ENCODE measurements at places on chromosomes 4 and X.

DNA sequence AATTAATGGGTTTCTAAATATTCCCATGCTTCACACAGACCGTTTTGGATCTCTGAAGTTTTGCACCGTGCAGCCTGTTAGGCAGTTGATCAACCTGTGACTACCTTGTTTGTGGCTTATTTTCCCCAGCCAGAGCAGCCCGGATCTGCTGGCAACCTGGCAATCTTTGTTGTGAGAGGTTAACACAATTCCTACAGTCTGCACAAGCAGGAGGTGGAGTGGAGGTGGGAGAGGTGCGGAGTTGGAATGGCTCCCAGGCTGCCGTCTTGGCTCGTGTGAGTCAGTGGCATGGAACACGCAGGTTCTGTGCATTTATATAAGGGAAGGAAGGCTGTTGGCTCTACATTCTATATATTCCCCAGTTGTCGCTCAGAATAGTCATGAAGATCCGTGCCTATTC, 70.9 kb upstream of the STOX2 start:
- DNase-seq: no peak

DNA sequence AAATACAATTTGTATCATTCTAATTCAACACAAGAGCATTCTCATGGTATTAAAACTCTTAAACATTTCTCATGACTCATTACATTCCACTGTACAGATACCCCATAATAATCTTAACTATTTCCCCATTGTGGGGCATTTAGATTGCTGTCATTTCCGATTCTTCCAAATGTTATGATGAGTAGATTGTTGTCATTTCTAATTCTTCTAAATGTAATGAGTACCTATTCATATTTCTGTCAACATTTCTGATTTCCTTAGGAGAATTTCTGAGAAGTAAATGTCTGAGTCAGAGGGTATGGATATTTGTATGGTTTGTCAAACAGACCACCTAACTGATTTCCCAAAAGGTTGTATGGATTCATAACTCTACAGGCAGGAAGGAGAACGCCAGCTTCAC, 8.3 kb downstream of the S100G start:
- DNase-seq: no peak

- DNase-seq: no peak
These were observed 342.3 kb downstream of the HNRNPD start for GRCh38 chr4:82031376-82031927.

- no peak for DNase-seq
These were observed 48.0 kb downstream of the RASL11B start for GRCh38 chr4:52910115-52910514.

GRCh38 chrX:69069086-69069445, 96.2 kb downstream of the PJA1 start:
- no peak for DNase-seq

DNA sequence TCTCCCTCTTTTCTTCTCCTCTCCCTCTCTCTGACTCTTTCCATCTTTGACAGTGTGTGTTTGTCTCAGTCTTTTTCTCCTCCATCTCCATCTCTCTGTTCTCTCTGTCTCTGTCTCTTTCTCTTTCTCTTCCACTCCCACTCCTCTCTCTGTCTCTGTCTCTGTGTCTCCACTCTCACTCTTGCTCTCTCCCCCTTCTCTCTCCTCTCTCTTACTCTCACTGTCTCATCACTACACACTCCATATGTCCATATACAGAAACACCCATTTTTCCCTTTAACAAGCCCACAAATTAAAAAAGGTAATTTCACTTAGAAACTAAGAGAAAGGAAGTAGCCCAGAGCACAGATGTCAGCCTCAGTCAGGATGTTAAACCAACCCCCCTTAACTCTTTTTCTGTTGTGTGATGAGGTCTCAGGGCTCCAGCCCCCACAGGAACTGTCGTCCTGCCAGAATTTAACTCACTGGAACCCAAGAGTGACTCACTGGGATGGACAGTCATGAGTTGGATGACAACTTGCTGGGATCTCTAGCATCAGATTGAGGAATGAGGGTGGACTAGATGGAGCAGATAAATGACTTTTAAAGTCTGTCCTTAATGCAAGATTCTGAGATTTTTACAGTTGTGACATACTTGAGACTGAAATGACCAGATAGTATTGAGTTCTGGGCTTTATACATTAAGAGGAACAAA, 27.5 kb downstream of the OTUD6A start:
- no peak for DNase-seq

DNA sequence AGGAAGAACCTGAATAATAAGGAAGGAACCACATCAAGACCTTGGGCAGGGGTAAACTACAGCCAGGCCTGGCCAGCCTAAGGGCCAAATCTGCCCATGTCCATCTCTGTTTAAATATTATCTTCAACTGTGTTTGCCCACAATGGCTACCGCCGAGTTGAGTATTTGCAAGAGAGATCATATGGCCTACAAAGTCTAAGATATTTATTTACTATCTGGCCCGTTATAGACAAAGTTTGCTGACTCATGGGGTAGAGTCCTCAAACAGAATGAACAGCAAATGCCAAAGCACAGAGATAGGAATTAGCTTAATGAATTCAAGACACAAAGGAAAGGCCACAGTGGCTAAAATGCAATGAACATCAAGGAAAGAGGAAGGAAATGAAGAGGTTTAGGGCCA, 44.8 kb downstream of the RPS6KA3 start:
- no peak for DNase-seq

DNA sequence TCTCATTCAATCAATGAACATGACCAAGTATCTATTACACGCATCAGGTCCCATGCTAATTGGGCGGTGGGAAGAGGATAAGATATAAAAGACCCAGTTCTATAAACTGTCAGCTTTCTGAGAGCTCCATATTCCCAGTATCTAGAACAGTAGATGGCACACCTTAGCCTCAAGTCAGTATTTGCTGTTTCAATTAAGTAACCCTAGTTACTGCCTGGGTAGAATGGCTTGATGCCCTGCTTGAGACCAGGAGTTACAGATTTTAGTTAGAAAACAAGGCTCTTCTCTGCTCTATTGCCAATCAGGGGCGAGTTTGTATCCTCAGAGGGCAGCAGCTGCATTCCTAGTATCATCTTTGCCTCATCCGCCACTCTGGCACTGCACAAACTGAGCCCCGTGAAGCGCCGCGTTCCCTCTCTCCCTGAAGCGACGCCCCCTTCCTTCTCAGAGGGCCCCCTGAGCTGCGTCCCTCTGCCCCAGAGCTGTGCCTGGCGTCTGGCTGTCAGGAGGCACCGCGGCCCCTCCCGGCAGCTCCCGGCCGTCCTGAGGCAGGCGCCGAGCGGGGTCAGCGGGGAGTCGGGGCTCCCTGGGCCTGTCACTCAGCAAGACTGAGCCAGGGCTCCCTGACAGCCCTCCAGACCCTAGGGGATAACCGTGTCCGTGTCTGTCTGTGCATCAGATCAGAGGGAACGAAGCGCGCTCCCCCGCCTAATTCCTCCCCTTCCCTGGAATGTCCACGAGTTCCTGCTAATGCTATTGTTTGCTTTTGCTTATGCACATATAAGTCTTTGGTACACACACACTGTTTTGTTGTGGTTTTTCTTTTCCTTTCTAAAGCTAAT, 212.4 kb upstream of the TTC29 start:
- no peak for DNase-seq

DNA sequence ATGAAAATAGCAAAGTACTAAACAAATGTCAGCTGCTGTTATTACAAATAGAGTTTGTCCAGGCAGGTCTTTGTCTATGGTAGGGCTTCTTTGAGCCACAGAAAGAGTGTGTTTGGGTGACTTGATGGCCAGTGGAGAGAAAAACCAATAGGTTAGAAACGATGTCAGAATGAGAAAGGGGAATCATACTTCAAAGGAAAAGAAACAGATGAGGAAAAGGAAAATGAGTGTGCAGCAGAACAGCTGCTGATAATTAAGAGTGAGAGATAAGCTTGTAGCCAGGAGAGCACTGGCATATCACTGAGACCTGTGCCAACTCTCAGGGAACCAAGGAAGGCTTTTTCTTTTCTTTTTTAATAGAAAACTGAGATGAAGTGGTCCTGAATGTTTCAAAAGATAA, 257.2 kb downstream of the ARHGAP24 start:
- no peak for DNase-seq

DNA sequence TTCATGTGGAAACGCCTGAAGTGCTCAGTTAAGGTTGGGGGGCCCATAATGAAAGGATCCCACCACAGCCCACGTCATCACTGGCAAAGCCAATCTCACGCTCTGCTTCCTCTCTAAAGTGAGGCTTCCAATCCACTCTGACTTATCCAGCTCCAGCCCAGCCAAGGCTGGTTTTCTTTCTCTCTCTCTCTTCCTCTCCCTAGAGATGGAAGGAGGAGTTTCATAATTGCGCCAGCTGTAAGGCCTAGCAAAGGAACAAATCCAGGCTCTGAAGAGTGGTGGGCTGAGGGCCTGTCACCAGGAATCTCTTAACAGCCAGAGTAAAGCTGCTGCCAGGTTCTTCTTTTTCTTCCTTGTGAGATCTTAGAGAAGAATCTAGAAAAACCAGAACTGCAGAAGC, 20.7 kb upstream of the BCLAF3 start:
- DNase-seq: no peak

GRCh38 chr4:125112536-125112935, 202.2 kb upstream of the FAT4 start:
- DNase-seq: no peak

- DNase-seq: no peak
These were observed 50.3 kb downstream of the MED28 start for GRCh38 chr4:17664755-17665154.

DNA sequence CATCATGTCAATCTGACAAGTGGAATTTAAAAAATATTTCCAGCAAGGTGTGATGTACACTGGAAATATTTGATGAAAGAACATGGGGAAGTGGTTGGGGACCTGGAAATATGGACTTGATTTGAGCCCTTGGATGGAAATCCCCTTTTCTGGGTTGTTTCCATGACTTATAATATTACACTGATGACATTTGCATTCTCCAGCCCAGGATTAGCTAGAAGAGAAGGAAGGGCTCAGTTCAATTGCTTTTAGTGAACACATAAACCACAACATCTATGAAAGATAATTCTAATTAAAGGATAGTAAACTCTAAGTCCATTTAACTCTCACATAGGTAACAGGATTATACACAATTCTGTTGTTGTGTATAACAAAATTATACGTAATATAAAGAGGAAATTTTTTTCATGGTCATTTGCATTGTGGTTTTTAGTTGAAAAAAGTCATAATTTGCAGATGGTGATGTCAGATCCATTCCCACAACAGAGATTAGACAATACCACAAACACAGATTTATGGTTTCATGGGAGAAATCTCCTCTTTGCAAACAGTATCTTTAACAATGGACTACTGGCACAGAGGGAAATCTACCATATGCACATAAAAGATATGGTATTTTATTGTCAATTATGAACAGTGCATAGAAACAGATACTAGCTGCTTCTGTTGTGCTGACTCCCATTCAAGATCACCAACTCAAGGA, 126.5 kb downstream of the DKK2 start:
- no peak for DNase-seq
